ENCODE measurements at places on chromosomes 12 and 14.

DNA sequence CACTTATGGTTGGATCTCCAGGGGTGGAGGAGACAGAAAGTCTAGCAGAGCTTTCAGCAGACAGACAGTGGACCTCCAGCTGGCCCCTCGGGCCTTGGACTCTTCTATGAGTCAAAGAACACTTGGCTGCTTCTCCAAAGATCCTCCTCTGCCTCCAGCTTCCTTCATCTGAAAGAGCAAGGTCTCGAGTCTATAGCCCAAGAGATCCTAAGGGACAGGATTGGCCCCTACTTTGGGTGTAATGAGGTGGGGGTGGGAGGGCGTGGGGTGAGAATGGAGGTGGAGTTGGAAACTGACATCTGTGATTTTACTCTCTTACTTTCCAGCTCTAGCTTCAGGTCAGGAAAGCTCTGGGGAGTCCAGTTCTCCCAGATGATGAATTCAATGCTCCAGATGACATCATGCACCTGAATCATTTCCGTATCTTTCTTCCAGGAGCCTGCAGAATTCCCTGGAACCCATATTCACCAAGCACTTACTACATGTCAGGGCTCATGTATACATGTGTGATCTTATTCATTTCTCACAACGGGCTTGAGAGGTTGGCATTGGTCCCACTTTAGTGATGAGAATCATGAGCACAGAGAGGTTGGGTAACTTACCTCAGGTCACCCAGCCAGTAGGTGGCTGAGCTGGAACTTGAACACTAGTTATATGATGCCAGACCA lies 10.2 kb upstream of the PGF start:
- DNase-seq, result no peak

DNA sequence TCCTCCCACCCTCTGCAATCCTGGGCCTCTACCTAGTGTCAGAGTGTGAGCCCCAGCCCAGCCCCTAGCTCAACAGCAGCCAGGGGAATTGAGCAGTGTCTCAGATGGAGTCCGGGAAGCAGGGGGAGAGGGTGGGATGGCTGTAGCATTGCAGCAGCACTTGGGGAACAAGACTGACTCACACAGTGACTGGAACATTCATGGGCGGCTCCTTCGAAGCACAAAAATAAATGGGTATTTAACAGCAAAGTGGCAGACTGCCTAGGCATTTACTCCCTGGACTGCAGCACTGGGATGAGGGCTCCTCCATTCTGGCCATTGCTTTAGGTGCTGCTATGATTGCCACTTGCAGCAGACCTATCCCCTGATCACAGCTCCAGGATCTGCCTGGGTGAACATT lies 46.0 kb upstream of the STK38L start:
- no peak for DNase-seq

DNA sequence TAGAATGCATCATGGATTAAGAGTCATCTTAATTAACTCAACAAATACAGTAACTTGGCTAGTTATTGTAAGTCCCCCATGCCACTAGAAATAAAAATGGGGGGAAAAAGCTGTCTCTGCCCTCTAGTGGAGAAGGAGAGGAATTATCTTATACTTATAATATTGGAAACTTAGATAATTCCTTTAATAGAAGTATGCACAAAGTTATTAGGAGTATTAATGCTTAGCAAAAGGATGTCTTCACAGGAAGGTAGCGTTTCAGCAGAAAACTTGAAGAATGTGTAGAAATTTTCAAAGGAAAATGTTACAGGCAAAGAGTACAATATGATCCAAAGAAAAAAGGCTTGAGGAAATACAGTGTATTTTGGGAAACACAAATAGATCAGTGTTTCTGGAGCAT lies 19.8 kb downstream of the OR5AU1 start:
- no peak for DNase-seq

DNA sequence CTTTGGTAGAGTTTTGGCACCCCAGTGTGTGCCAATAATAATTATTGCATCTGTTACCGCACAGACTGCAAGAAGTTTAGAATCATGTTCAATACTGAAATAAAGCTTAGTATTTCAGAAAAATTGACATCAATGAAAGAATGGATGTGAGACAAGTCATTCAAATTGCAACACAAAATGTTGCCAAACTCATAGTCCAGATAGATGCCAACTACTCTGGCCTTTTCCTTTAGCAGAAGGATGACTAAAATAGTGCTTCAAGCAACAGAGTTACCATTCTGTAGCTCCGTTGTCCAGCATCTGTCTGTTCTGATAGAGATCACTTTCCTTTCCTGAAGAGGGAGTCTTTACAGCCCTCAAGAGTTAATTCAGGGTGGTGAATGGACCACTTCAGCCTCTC lies 77.5 kb downstream of the LIN7A start:
- DNase-seq, result no peak

- DNase-seq, result no peak
These were observed 29.6 kb downstream of the BEGAIN start for GRCh38 chr14:100557658-100558057.

GRCh38 chr12:117367006-117367638 lies 5.7 kb upstream of the NOS1 start:
- peak; percentile 40 for DNase-seq

Measured in NCI-H1930 (cell line).